ENCODE measurements at places on chromosomes 16 and 17. TPM values are rescaled to one million over a fixed set of nuclear protein-coding genes. Genes with fewer than 3 reads are reported as not detected.

The CCL14 gene
- not detected for total RNA-seq

The CLDN6 gene
- total RNA-seq, result 743 TPM

GRCh38 chr16:88009563-88010342, 58.5 kb downstream of the BANP start:
- no peak for DNase-seq
- peaks cover 65% of the 10 kb centered on the region for H3K36me3 ChIP-seq
- peak overlapping the region; percentile 56 for H3K27ac ChIP-seq
- H3K4me1 ChIP-seq, result peaks cover 4% of the 10 kb centered on the region
- H3K27me3 ChIP-seq, result no peaks in the 10 kb centered on the region
- no peak overlapping the region for H3K4me3 ChIP-seq

DNA sequence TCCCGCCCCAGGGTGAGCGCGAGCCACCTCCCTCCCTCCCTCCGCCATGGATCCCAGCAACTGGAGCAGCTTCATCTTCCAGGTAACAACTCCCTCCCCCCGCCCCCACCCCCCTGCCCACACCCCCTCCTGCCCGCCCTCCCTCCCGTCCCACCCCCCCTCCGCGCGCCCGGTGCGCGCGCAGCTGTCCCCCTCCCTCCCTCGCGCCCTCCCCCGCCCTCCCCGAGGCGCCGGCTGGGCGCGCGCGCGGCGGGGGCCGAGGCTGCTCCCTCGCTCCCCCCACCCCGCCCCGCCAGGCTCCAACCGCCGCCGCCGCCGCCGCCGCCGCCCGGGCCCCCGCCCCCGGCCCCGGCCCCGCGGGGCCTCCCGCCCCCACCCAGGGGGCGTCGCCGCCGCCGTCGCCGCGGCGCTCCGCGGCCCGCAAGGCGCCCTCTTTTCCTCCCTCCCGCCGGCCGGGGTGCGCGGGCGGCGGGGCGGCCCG, at the start of gene MAZ:
Gene MAZ, plus strand, starts transcription at position 431 of the 481 bp plus-strand sequence. CDS start 173 bp downstream, outside the sequence.
- DNase-seq, result no peak
- H3K27me3 ChIP-seq, result no peaks in the 10 kb centered on the region
- H3K4me1 ChIP-seq, result no peaks in the 10 kb centered on the region
- H3K36me3 ChIP-seq, result peaks cover 65% of the 10 kb centered on the region
- peak within 1 kb of the TSS; percentile 98 for H3K4me3 ChIP-seq

DNA sequence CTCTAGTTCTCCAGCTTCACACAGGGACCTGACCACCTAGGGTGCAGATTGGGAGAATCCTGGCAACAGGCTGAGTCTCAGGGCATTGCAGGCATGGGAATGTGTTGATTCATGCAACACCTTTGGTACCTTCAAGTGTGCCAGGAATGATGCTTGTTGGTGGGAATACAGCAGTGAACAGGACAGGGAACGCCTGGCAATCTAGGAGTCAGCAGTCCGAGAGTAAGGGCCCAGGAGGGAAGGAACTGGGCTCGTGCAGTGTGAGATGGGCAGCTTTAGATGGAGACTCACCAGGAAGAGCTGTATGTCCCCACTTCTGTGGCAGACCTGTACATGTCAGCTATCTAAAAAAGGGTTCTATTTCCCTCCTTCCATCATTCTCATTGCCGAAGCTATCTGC, 12.0 kb upstream of the MRC2 start:
- H3K4me1 ChIP-seq, result no peaks in the 10 kb centered on the region
- no peaks in the 10 kb centered on the region for H3K27me3 ChIP-seq
- H3K4me3 ChIP-seq, result no peak overlapping the region

DNA sequence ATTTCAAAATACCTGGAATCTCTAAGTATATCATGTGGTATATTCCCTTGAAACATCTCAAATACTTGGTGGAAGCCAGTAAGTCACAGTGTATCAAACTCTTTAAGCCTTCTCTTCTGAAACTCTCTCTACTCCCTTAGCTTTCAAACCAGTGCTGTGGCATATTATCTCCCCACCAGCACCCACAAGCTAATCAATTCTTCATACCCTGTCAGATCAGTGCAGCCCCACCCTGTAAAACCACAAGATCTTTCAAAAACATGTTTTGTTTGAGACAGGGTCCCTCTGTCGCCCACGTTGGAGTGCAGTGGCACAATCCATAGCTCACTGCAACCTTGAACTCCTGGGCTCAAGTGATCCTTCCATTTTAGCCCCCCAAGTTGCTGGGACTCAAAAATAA, 91.6 kb upstream of the C17orf78 start:
- peaks cover 12% of the 10 kb centered on the region for H3K36me3 ChIP-seq
- no peak overlapping the region for H3K27ac ChIP-seq
- H3K27me3 ChIP-seq, result no peaks in the 10 kb centered on the region
- DNase-seq, result no peak
- H3K4me1 ChIP-seq, result no peaks in the 10 kb centered on the region
- H3K4me3 ChIP-seq, result no peak overlapping the region

DNA sequence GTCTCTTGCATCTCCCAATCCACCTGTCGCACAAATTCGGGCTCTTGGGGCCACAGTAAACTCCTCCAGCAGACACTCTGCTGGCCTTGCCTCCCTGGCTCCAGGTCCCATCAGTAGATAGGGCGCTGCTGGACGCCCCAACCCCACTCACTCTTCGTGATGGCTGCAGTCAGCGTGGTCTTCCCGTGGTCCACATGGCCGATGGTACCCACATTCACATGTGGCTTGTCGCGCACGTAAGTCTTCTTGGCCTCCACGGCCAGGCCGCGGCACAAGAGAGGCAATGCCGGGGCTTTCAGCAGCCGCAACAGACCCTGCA, 428 bp downstream of the TUFM start:
- peak overlapping the region; percentile 96 for H3K4me3 ChIP-seq
- H3K4me1 ChIP-seq, result no peaks in the 10 kb centered on the region
- H3K36me3 ChIP-seq, result peaks cover 51% of the 10 kb centered on the region
- H3K27me3 ChIP-seq, result no peaks in the 10 kb centered on the region
- no peak for DNase-seq

DNA sequence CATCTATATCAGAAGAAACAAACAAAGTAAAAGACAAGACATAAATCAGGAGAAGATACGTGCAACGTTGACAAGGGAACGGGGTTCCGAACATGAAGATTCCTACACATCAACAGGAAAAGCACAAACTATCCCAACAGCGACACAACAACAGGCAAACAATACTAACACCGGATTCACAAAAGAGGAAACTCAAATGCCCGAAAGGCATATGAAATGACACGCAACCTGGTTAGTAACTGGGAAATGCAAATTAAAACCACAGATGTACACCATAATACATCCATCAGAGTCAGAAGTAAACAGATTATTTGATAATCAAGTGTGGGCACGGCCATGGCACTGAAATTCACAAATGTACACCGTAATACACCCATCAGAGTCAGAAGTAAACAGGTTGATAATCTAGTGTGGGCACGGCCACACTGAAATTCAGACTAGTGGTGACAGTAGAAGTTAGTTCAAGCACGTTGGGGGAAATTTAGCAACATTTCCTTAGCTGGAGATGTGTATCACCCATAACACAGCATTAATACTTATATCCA, 171.9 kb upstream of the RPH3AL start:
- H3K4me1 ChIP-seq, result peaks cover 7% of the 10 kb centered on the region
- H3K27ac ChIP-seq, result no peak overlapping the region
- H3K36me3 ChIP-seq, result peaks cover 18% of the 10 kb centered on the region
- no peak overlapping the region for H3K4me3 ChIP-seq
- no peaks in the 10 kb centered on the region for H3K27me3 ChIP-seq

DNA sequence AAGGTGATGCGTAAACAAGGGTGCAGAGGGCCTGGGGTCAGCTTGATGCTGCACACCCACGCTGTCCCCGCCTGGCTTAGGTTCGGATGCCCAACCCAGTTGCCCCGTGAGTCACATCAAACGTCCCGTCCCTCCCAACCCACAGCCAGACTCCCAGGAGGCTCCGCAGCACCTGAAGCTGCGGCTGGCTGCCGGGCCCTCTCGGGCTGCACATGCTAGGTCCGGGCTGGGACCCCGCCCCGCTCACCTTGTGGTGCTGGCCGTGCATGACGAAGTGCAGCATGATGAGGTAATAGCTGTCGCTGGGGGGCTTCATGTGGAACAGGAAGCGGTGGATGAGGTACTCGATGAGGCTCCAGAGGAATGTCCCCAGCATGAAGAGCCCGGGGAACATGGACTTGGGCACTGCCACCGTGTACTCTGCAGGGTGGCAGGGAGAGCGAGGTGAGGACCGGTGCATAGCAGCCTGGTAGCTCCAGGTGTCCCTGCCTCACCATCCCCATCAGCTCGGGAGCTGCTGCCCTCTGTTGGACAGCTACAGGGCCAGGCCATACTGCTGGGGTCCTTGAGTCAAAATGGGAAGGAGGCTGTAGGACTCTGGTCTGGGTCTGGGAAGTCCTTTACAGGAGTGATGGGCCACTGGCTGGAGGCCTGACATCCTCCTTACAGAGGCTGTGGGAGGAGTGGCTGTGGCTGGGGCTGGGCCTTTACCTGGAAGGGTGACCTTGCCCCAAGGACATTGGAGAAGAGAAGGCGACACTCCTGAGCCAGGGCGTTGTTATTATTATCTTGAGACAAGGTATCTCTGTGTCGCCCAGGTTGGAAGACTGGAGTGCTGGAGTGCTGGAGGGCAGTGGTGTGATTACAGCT, 18.3 kb upstream of the MLKL start:
- no peak overlapping the region for H3K27ac ChIP-seq
- DNase-seq, result no peak
- H3K4me3 ChIP-seq, result no peak overlapping the region
- no peaks in the 10 kb centered on the region for H3K27me3 ChIP-seq
- H3K36me3 ChIP-seq, result no peaks in the 10 kb centered on the region

DNA sequence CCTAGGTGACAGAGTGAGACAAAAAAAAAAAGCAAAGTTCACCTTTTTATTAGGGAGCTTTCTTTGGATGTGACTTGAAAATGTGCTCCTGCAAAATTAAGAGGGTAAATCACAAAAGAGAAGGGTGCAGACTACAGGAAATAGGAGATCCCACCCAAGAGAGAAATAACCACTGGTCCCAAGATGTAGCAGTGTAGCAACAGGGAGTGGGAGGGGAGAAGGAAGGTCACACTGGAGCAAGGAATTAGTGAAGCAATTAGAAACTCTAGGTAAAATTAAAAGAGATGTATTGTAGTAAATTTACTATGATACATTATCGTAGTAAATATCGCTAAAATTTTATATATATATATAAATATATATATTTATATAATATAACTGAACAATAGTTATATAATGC, 12.3 kb upstream of the SPN start:
- no peak overlapping the region for H3K4me3 ChIP-seq
- no peak for DNase-seq
- H3K27me3 ChIP-seq, result no peaks in the 10 kb centered on the region

DNA sequence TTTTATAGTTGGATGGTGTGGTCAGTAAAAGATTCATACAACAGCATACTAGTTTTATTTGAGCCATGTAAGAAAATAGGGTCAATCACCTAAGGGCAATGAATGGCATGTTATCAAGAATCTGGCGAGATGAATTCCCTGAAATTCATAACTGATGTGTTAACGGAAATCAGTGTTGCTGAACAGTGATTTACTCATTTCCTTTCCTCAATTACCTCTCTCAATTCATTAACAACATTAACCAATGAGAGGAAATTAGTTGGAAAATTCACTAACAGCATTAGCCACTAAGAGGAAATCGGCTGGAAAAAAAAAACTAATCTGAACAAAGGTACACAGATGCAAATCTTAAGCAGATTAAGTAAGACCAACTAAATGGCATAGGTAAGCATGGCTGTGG, 6.3 kb downstream of the CMTR2 start:
- H3K27ac ChIP-seq, result no peak overlapping the region
- H3K36me3 ChIP-seq, result peaks cover 40% of the 10 kb centered on the region
- no peak for DNase-seq
- no peaks in the 10 kb centered on the region for H3K4me1 ChIP-seq

- DNase-seq, result no peak
- no peaks in the 10 kb centered on the region for H3K36me3 ChIP-seq
- H3K4me3 ChIP-seq, result no peak overlapping the region
- H3K27ac ChIP-seq, result no peak overlapping the region
- H3K4me1 ChIP-seq, result no peaks in the 10 kb centered on the region
These were observed 8.1 kb upstream of the DCAF7 start for GRCh38 chr17:63542218-63542545.

DNA sequence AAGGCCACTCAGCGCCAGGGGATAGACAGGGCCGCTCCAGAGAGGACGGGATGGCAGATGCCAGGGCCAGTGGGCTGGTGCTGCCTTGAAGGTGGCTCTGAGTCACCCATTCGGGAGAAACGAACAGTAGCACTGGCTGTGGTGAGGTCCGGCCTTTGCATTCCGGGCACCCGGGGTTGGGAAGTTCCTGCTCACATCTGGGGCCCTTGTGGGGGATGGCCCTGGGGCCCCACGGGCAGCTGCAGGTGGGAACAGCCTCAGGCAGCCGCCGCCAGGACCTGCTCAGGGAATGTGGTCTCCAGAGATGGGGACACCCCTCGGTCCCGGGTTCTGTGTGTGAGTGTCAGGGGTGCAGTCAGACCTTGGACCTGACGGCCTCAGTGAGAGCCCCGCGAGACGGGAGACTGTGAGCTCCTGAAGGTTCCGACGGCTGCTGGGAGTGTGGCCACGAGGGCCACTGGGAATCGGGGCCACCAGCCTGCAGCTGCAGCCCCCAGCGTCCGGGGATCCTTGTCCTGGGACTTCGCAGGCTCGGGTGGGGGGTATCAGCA, 1.4 kb downstream of the CBFA2T3 start:
- H3K4me3 ChIP-seq, result no peak overlapping the region
- no peaks in the 10 kb centered on the region for H3K4me1 ChIP-seq
- no peaks in the 10 kb centered on the region for H3K27me3 ChIP-seq
- H3K36me3 ChIP-seq, result no peaks in the 10 kb centered on the region

GRCh38 chr17:4365628-4366326, 698 bp downstream of the UBE2G1 start:
- H3K27me3 ChIP-seq, result no peaks in the 10 kb centered on the region
- peak; percentile 63 for DNase-seq
- no peaks in the 10 kb centered on the region for H3K4me1 ChIP-seq
- peaks cover 16% of the 10 kb centered on the region for H3K36me3 ChIP-seq
- peak overlapping the region; percentile 84 for H3K4me3 ChIP-seq
- H3K27ac ChIP-seq, result no peak overlapping the region

GRCh38 chr17:10125531-10126275, 72.7 kb downstream of the GAS7 start:
- no peaks in the 10 kb centered on the region for H3K36me3 ChIP-seq
- DNase-seq, result no peak
- no peak overlapping the region for H3K27ac ChIP-seq
- no peaks in the 10 kb centered on the region for H3K27me3 ChIP-seq

DNA sequence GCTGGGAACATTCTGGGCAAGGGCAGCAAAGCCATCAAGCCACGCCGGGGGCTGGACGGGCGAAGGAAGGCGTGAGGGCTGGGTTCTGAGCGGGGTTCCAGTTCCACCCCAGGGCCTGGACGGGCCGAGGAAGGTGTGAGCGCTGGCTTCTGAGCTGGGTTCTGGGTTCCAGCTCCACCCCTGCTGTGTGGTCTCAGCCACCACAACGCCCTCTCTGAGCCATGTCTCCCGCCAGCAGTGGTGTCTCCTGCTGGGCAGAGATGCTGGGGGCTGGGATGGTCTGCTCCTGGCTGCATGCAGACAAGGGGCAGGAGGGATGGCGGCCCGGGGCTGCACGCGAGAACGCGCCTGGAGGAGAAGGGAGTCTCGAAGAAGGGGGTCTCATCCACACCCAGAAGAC, 3.9 kb upstream of the CPNE7 start:
- H3K4me3 ChIP-seq, result peak overlapping the region; percentile 26
- no peaks in the 10 kb centered on the region for H3K36me3 ChIP-seq
- DNase-seq, result no peak
- H3K27me3 ChIP-seq, result peaks cover 2% of the 10 kb centered on the region
- no peaks in the 10 kb centered on the region for H3K4me1 ChIP-seq

Measured in H9 (cell line).